ENCODE measurements at places on chromosomes 2 and 18. TPM values are rescaled to one million over a fixed set of nuclear protein-coding genes. Genes with fewer than 3 reads are reported as not detected.

- H3K4me3 ChIP-seq = no peak overlapping the region
- DNase-seq = no peak
- no peaks in the 10 kb centered on the region for H3K36me3 ChIP-seq
- no peaks in the 10 kb centered on the region for H3K27me3 ChIP-seq
- no peaks in the 10 kb centered on the region for H3K4me1 ChIP-seq
Measured at GRCh38 chr2:213500881-213501280, 216.6 kb downstream of the SPAG16 start.

- H3K27me3 ChIP-seq = no peaks in the 10 kb centered on the region
- H3K27ac ChIP-seq = no peak overlapping the region
- no peak for DNase-seq
- H3K4me3 ChIP-seq = no peak overlapping the region
- H3K4me1 ChIP-seq = no peaks in the 10 kb centered on the region
Measured at GRCh38 chr2:205713086-205713485, 30.8 kb downstream of the NRP2 start.

EMILIN2 gene
- 9.5 TPM for total RNA-seq

TGFA gene
- 4.2 TPM for total RNA-seq

TXNDC9 gene
- 24.7 TPM for total RNA-seq
